ENCODE measurements at places on chromosomes 6 and 20. TPM values are rescaled to one million over a fixed set of nuclear protein-coding genes. Genes with fewer than 3 reads are reported as not detected.

DNA sequence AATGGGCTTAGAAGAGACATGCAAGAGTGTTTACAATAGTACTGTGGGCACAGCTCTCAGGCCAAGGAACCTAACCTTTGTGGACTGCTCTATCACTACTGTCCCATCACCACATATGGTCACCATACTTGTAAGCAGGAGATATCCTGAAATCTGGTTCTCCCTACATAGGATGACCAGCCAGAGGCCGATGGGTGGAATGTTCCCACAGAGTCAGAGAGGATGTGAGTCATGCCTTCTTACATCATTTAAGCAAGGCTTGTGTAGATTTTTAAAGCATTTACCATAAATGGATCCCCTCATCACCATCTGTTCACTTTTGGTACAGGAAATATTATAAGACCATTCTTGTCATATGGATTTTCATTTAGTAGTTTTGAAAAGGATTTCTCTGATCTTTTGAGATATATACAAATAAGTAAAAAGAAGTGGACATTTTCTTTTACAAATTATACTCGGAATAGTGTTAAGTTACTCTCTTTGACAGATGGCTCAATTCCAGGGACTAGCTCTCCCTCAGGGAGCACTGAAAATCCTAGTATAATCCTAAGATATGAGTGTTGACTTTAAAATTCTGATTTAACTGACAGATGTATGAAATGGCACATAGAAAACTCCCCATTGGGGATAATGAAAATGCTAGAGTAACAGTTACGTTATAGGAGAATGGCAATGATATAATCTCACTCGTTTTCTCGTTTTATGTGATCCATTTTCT, 6.6 kb downstream of the HTR1B start:
- H3K27me3 ChIP-seq = peaks cover 4% of the 10 kb centered on the region
- no peaks in the 10 kb centered on the region for H3K4me1 ChIP-seq
- no peak overlapping the region for H3K27ac ChIP-seq
- H3K4me3 ChIP-seq = no peak overlapping the region
- DNase-seq = no peak

- no peak for DNase-seq
- H3K27ac ChIP-seq = no peak overlapping the region
- H3K36me3 ChIP-seq = no peaks in the 10 kb centered on the region
- no peaks in the 10 kb centered on the region for H3K4me1 ChIP-seq
- H3K27me3 ChIP-seq = no peaks in the 10 kb centered on the region
- H3K4me3 ChIP-seq = no peak overlapping the region
Observed at GRCh38 chr6:42390228-42390934, 61.3 kb downstream of the TRERF1 start.

Gene IL17F
- total RNA-seq = not detected

Gene RIPOR2
- total RNA-seq = 10.9 TPM

Gene PTK7
- total RNA-seq = 1.8 TPM

Gene SNX21
- total RNA-seq = 10.6 TPM

Gene MYB
- 19.8 TPM for total RNA-seq
